ENCODE measurements at places on chromosomes 6 and 20. TPM values are rescaled to one million over a fixed set of nuclear protein-coding genes. Genes with fewer than 3 reads are reported as not detected.

The HAO1 gene
- not detected for total RNA-seq

The CCN2 gene
- 93.1 TPM for total RNA-seq

The KCNK16 gene
- not detected for total RNA-seq

The ZNF334 gene
- total RNA-seq = 34.7 TPM

The CCM2L gene
- total RNA-seq = 4.8 TPM

The ZFAND3 gene
- total RNA-seq = 52.8 TPM

The SLC22A2 gene
- 1.3 TPM for total RNA-seq

The ZNF391 gene
- total RNA-seq = 4.6 TPM

Measured in camera-type eye (tissue), 1 donor.